EH (cell line): ENCODE measurements at places on chromosomes 16 and 17.
A peak's percentile ranks its signal among the peaks of the same experiment; 100 is the strongest.

GRCh38 chr16:2512735-2513404 lies 882 bp upstream of the ATP6V0C start:
- DNase-seq: no peak

DNA sequence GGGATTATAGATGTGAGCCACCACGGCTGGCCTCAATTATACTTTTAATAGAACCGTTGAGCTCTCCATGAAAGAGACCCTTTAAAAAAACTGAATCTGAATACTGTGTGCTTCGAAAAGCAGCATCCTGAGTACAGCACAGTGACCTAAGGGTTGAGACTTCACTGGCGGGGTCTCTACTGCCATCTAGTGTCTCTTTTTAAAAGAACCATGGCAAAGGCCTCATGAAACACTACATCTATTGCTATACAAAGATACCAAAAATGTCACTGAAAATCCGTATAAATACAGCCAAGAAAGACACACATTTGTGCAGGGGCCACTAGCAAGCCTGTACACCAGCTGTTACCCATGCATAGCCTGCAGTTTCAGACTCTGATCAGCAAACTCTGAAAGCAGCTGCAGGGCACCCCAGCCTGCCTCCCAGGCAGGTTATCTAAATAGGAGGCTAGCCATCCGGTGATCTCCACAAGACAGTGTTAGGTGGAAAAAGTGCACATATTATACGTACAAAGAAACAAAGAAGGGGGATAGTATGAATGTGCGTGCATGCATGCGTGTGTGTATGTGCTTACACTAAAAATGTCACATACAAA lies 35.3 kb downstream of the NPLOC4 start:
- peak; percentile 82 for DNase-seq

- no peak for DNase-seq
These were observed 62.3 kb downstream of the SMURF2 start for GRCh38 chr17:64599827-64600226.

DNA sequence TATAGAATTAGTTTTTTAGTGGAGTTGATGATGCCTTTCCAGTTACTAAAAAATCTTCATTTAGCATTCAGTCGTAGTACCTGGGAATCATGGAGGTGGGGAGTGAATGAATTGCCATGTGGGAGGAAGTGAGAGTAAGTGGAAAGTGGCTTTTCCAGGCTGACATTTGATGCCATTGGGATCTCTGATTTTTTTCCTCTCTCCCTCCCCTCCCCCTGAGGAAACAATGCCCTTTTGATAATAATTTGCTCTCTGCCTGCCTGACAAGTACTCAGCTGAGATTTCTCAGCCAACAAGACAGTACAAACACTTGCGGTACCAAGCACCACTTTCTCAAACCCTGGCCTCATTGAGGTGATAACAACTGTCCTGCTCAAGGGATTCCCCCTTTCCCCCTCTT lies 2.2 kb downstream of the UBE2Z start:
- no peak for DNase-seq

DNA sequence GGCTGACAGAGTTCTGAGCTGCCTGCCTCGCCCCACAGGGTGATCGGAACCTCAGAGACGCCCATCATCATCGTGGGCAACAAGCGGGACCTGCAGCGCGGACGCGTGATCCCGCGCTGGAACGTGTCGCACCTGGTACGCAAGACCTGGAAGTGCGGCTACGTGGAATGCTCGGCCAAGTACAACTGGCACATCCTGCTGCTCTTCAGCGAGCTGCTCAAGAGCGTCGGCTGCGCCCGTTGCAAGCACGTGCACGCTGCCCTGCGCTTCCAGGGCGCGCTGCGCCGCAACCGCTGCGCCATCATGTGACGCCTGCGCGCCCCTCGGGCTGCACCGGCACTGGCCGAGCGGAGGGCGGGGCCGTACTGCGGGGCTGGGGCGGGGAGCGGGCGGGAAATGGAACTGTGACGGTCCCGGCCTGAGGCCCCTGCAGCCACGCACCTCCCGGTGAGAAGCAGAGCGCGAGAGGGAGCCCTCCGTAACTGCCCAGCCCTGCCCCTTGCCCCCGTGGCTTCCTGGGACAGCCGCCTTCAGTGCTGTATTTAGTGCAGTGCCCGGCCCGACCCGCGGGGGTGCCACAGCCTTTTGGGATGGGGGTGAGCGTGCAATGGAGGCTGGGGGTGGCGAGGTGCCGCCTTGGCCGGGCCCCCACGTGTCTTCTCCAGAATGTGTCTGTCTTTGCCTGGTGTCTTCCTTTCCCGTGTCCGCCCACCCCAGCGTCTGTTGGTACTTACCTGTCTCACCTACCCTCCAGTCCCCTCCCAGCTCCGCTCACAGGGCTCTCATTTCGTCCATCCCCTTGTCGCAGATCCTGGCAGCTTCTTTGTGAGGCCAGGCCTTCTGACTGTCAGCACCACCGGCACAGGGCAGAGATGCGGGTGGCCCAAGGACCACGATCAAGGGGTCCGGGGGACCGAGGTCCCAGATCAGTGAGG lies 9.8 kb downstream of the RASL10B start:
- no peak for DNase-seq

DNA sequence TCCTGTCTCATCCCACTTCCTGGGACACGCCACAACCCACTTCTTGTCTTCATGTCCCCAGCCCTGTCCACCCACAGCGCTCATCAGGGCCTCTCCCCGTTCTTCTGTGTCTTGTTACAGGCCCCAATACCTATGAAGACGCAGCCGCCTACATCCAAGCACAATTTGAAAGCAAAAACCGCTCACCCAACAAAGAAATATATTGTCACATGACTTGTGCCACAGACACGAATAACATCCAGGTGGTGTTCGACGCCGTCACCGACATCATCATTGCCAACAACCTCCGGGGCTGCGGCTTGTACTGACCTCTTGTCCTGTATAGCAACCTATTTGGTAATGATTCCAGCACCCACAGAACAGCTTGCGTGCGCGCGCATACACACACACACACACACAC lies 70.6 kb downstream of the AMFR start:
- DNase-seq: no peak

GRCh38 chr17:69625474-69625873 lies 211.0 kb downstream of the MAP2K6 start:
- DNase-seq: no peak

DNA sequence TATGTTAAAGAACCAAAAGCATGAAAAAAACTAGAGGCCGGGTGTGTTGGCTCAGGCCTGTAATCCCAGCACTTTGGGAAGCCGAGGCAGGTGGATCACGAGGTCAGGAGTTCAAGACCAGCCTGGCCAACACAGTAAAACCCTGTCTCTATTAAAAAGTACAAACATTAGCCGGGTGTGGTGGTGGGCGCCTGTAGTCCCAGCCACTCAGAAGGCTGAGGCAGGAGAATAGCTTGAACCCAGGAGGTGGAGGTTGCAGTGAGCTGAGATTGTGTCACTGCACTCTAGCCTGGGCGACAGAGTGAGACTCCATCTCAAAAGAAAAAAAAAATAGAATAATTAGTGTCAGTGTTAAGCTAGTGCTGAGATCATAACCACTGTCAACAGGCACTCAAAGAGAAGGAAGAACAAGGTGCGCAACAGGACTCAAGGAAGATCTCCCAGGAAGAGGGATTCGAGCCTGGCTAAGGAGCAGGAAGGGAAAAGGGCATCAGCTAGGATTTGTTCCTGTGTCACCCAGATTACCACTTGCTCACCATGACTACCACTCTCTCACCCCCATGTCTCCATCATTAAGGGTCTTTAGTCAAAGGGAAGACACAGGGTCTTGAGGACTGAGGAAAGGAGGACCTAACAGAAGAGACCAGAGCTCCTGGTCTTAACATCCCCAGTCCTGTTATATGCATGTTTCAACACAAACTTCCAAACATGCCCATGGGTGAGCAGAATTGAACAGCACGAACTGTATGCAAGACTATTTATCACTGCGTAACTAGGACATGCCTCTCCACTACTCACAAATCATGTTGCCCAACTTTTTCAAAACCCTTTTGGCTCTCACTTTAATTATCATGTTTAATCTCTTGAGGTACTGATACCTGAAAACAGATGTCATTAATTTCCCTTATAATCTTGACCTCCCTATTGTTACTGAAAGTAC lies 88.3 kb upstream of the PLEKHM1 start:
- DNase-seq: no peak
